ENCODE measurements at places on chromosomes 16 and 17. TPM values are rescaled to one million over a fixed set of nuclear protein-coding genes. Genes with fewer than 3 reads are reported as not detected.

GRCh38 chr17:57705921-57706695 lies 39.0 kb downstream of the CCDC182 start:
- DNase-seq: no peak

DNA sequence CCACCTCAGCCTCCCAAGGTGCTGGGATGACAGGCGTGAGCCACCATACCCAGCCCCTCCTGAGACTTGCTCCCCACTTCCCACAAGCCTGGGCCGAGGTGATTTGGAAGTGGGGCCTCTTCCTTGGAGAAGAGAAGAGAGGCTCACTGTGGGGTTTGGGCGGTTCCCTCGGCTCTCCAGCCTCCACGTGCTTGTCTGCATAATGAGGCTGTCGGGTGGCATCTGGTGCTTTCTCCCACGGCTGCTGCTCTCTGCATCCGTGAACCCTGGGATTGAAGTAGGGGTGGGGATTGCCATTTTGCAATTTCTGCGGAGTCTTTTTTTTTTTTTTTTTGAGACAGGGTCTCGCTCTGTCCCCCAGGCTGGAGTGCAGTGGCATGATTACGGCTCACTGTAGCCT lies 101.4 kb downstream of the RAP1GAP2 start:
- DNase-seq: no peak

- DNase-seq: peak; percentile 94
Measured at GRCh38 chr16:24516900-24517669, 22.3 kb upstream of the RBBP6 start.

GRCh38 chr16:29789775-29790182 lies 772 bp upstream of the KIF22 start:
- no peak for DNase-seq

The PDILT gene
- total RNA-seq: not detected

GRCh38 chr17:72765368-72766153 lies 326.9 kb downstream of the SLC39A11 start:
- DNase-seq: no peak

DNA sequence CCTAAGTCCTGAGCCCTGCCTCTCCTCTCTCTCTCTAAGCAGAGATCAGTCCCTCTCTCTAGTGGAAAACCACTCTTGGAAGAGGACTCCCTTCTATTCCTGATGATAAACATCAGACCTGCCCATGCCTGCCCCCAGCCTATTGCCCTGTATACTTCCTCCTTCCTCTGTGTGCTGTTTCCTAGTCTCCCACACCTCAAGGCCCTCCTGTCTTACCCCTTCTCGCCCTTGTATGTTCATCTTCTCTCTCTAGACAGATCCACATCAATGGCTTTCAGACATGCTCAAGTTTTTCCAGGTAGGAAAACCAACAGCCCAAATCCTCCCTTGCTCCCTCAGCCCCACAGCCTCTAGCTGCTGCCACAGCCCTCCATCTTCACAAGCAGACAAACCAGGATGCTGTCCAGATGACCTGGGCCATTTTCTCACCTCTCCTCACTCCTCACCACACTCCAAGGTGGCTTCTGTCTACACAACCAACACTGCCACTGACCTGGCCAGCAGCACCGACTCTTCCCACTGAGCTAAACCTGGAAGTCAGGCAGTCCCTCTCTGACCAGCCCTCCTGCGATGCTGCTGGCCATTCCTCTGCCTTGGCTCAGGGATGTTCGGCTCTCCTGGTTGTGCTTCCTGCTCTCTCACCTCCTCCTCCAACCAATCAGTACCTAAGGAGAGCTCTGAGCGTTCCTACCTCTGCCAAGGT lies 36.3 kb downstream of the MARF1 start:
- no peak for DNase-seq

GRCh38 chr16:19027416-19027815 lies 40.0 kb upstream of the COQ7 start:
- DNase-seq: no peak

- DNase-seq: peak; percentile 84
Measured at GRCh38 chr17:77145612-77146245, 5.0 kb downstream of the SEC14L1 start.

The FZD2 gene
- total RNA-seq: 1.0 TPM

DNA sequence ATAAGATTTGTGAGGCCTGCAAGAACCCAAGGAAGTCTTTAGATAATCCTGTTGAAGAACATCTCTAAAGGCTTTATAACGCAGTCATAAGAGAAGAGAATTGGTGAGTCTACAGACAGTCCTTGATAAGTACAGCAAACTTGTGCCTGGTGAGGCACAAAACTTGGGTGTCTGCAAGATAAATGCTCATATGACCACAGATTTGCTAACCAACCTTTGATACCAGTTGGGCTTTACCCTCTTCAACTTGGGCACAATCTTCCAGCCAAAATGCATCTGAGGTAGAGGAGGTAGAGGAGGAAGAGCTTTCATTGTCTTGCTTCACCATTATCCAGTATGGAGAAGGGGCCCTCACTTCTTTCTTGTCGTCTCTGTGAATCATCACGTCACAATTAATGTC lies 16.9 kb downstream of the PDZD9 start:
- DNase-seq: no peak

DNA sequence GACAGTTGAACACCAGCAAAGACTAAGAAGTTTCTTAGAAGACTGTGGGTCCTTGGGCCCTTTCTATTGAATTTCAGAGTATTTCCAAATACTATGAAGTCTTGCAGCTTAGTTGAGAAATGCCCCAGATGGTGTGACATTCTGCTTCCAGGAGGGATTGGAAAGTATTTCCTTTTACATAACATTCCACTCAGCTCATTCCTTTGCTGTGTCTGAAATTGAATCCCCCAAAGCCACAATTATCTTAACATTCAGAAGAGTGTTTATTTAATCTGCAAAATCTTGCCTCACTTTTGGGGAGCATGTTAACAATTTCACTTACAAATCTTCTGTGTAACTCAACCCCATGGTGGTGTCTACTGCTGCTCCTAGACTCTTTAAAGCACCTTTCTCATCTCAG lies 307.7 kb downstream of the WWOX start:
- no peak for DNase-seq

DNA sequence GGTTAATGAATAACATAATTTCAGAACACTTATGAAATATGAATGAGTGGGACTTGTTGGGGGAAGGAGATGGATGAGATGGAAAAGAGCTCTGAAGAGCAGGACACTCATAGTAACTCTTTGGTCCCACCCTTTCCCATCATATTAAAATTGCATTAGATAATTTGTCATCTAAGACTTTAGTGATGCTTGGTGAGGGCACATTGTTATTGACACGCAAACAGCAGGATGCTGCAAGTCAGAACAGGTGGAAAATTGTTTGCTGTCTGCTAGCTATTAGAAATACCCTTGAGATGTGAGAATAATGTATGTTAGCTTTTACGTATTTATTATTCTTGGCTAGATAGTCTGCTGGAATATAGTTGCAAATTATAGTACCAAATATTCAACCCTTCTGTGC lies 75.7 kb downstream of the TANC2 start:
- no peak for DNase-seq

DNA sequence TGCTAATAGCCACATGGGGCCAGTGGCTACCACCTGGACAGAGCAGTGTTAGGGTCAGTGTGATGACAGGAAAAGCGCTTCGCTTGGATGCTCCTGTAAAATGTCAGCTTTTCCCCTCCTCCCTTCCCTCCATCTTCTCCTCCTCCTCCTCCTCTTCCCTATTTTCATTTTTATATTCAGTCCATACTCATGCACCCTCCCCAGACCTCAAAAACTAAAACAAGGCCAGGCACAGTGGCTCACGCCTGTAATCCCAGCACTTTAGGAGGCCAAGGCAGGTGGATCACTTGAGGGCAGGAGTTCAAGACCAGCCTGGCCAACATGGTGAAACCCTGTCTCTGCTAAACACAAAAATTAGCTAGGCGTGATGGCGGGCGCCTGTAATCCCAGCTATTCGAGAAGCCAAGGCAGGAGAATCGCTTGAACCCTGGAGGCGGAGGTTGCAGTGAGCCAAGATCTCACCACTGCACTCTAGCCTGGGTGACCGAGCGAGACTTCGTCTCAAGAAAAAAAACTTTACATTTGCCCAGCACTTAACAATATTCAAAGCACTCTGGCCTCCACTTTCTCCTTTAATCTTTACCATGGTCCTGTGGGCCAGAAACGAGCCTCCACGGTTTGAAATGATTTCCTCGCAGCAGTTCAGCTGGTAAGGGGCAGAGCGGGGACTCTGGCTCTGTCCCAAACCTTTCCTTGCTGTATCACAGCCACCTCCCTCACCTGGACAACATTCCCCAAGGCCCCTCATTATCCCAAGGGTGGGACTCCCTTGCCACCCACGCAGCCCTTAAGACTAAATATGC lies 21.8 kb downstream of the ANKRD40 start:
- no peak for DNase-seq

DNA sequence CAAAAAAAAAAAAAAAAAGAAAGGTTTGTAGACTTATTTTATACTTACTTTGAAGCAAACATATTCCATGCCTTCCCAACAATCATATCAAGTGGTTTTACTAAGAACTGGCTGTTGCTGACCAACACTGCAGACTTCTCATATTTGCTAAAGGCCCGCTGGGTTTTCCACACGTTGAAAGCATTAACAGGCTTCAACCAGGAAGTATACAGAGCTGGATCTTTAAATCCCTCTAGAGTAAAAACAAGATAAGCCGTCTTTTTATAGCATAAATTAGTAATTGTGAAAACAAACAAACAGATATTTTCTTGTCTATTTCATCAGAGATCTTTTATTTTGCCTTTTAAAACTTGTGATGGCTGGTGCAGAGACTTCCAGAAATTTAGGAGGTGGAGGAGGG lies 29.1 kb downstream of the TUBD1 start:
- DNase-seq: no peak

DNA sequence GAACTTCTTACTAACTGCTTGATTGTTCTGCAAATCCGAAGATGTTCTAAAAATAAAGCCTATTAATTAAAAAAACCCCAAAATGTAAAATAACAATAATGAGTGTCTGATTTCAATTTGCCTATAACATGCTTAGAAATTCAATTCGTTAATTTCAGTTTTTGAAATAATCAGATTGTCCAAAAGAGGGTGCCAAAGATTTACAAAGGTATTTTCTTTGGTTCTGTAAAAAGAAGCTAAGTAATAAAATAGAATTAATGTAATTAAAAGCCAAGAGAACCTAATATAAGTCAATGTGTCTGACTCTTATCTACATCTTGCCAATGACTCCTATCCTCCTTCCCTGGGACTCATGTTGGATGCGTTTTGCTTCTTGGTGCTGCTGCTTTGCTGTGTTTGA lies 75.0 kb upstream of the CPHXL start:
- DNase-seq: no peak

The AIPL1 gene
- not detected for total RNA-seq

- DNase-seq: no peak
Measured at GRCh38 chr17:8277317-8277716, 11.2 kb upstream of the RANGRF start.

DNA sequence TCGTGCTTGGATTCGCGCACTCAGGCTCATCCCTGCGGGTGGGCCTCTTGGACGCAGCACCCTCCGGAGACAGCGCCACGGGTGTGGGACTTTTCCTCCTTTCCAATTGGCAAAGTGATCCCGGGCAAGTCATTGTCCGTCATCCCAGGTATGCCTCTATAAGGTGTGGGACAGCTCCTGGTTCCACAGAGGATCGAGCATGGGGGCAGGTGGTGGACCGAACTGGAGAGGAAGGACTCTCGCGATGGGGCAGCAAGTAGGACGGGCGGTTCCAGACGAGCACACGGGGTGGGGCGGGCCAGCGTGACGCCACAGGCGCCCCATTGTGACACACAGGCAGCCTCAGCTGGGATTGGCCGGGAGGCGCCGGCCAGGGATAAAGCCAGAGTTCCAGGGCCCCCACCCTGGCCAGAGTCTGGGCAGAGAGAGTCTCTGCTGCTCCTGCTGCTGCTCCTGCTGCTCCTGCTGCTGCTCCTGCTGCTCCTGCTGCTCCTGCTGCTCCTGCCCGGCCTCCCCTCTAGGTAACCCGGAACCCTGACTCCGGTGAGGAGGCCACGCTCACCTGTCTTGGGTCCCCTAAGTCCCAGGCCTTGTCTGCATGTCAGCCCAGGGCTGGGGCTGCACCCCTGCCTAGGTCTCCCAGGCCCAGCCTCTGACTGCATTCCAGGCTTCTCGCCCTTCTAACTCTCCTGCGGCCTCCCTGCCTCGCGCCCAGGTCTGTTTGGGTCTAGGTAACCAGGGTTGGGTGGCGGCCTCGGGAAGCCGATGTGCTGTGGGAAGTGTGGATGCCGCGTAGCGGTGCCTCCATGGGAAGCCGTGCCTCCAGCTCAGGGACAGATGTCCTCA lies 38.5 kb upstream of the SLC47A1 start:
- DNase-seq: no peak

GRCh38 chr17:6043405-6043804 lies 26.8 kb upstream of the WSCD1 start:
- DNase-seq: no peak

- DNase-seq: no peak
Measured at GRCh38 chr16:9922441-9922840, 259.8 kb downstream of the GRIN2A start.

The SLC13A5 gene
- not detected for total RNA-seq

DNA sequence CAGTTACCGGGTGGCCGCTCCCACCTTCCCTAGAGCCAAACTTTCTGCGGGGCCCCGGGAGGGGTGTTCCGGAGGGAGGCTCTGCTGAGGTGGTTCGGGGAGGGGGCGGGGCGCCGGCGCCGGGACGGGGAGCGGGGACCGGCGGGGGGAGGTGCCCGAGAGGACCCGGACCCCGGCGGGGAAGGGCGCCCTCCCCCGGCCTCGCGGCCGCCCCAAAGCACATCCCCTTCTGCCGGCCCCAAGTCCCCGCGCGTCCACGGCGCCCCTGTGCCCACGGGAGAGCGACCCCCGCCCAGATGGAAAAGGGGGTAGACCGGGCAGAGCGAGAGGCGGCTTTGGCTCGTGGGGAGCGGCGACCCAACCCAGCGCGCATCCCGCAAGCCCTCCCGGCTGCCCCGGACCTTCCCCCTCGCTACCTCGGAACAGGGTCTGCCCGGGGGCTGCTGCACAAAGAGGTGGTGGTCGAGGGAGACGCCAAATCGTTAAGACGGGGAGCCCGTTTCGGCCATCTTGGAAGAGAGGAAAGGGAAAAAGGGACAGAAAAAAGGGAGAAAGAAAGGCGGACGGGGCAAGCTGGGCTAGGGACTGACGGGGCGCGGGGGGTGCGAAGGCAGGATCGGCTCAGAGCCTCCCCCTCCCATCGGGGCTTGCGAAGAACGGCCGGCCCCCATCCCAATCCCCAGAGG lies 530 bp downstream of the PCGF2 start:
- DNase-seq: peak; percentile 31

GRCh38 chr16:63372815-63373214 lies 1336.6 kb upstream of the CDH8 start:
- no peak for DNase-seq

- DNase-seq: peak; percentile 45
Measured at GRCh38 chr16:4529085-4530060, 9.2 kb downstream of the CDIP1 start.

All from dermis blood vessel endothelial cell (primary cell).